ENCODE measurements at places on chromosomes 12 and 14. TPM values are rescaled to one million over a fixed set of nuclear protein-coding genes. Genes with fewer than 3 reads are reported as not detected.
A peak's percentile ranks its signal among the peaks of the same experiment; 100 is the strongest.

GRCh38 chr12:111412830-111413441 is 7.2 kb downstream of the SH2B3 start:
- no peaks in the 10 kb centered on the region for H3K27me3 ChIP-seq
- no peak overlapping the region for H3K4me3 ChIP-seq
- no peak for DNase-seq
- H3K27ac ChIP-seq = peak overlapping the region; percentile 66
- peaks cover 28% of the 10 kb centered on the region for H3K36me3 ChIP-seq

DNA sequence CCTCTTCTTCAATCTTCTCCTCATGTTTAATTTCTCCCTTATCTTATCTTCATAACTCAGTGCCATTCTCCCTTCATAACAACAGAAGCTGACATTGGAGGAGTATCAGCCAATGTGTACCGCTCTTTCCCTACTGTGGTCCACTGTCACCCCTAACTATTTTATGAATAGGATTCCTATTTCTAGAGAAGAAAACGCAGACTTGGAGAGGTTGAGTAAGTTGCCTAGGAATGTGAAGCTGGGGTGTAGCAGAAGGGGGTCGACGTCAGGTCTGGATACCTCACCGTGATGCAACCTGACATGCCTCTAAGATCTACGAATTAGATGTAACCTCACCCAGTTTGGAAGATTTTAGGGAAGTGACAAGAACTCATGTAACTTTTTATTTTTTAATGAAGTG is 17.1 kb downstream of the LMO3 start:
- no peak overlapping the region for H3K27ac ChIP-seq
- DNase-seq = no peak
- H3K4me3 ChIP-seq = no peak overlapping the region
- H3K36me3 ChIP-seq = no peaks in the 10 kb centered on the region

GRCh38 chr14:36944307-36945010 is 227.9 kb downstream of the SLC25A21 start:
- no peaks in the 10 kb centered on the region for H3K4me1 ChIP-seq
- H3K4me3 ChIP-seq = no peak overlapping the region
- H3K27me3 ChIP-seq = no peaks in the 10 kb centered on the region
- no peaks in the 10 kb centered on the region for H3K36me3 ChIP-seq
- no peak overlapping the region for H3K27ac ChIP-seq

Gene ZFHX2
- total RNA-seq = 1.3 TPM

Gene TEAD4
- 9.0 TPM for total RNA-seq
